ENCODE measurements at places on chromosomes 1 and 21.

GRCh38 chr1:28887835-28888682 is 26.3 kb upstream of the EPB41 start:
- DNase-seq: no peak

DNA sequence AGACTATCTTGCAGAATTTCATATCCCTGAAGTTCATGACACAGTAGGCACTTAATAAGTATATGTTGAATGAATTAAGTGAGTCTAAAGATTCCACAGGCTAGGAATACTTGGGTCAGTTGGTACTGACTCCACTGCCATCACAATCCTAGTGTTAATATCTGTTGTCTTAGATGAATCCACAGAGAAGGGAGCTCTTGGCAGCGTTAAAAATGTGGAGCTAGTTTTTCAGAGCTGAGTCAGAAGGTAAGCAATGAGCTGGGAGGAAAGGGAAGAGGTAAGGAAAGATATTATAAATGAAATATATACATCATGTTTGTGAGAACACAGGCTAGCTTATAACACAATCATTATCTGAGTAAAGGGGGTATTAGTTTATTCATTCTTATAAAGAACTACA is 21.8 kb upstream of the GORAB start:
- DNase-seq: no peak

GRCh38 chr21:26782331-26782730 is 62.9 kb downstream of the ADAMTS1 start:
- DNase-seq: no peak

- DNase-seq: peak; percentile 83
These were observed 871 bp upstream of the ETS2 start for GRCh38 chr21:38804789-38805327.

DNA sequence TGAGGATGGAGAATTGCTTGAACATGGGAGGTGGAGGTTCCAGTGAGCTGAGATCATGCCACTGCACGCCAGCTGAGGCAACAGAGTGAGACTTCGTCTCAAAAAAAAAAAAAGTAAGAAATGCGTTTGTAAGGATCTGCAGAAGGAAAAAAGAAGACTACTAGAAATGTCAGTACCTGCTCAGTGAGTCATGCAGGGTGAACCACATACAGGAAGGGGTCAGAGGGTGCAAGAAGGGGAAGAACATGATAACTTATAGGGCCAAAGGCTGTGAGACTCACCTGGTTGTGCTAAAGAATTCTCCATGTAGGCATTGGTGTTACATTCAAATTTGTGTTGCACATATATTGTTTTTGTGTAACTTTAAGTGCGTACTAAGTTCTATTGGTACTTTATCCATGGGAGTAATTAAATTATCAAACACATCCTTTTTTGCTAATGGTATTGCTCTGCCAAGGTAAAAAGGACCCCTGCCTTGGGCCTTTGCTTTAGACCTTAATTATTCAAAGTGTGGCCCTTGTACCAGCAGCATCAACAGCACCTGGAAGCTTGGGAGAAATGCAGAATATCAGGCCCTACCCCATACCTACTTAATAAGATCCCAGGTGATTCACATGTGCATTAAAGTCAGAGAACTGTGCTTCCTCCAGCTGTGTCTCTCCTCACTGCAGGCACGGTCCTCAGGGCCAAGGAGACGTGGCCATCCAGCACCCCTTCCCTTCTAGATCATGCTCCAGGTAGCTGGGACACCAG is 96.4 kb upstream of the PPP2R5A start:
- DNase-seq: no peak

DNA sequence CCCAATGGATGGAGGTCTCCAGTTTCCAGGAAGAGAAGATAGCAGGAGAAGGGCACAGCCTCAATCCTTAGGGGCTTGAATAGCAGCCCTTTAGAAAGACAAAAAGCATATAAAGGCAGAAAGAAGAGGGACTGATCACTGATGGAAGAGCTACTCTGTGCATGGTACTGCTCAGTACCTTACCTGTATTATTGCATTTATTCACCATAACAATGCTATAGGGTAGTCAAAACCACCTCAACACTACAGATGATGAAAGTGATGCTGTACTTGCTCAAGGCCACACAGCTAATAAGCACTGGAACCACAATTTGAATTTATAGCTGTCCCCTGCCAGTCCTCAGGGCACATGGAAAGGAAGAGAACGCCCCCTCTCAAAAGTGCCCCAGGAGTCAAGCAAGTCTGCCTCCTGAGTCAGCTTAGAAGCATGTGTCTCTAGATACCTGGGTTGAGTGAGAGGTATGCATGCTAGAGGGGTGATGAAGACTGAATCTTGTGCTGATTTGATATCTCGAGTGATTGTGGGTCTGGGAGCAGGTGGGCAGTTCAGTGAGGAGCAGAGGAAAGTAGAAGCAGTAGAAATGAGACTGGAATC is 13.6 kb downstream of the DDAH1 start:
- no peak for DNase-seq

GRCh38 chr1:157870490-157870889 is 28.9 kb upstream of the CD5L start:
- no peak for DNase-seq

DNA sequence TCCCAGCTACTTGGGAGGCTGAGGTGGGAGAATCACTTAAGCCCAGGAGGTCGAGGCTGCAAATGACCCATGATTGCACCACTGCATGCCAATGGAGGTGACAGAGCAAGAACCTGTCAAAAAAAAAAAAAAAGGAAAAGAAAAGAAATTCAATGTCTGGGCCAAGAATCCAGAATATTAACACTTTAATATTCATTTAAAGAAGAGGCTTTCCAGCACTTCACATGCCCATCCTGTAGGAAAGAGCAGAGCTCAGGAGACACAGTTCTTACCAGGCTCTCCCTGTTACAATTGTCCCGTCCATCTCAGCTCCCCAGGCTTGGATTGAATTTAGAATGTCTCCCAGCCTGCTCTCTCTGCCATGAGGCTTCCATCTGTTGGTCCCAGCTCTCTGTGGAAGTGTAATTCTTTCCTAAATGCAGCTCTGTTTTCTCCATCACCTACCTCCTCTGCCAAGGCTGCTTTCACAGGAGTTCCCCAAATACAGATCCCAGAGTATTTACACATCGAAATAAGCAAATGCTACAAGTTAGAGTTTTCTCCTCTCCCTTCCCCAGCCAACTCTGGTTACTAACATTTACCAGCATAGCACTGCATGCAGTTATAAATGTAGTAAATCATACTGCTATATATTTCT is 116.6 kb upstream of the CDC42BPA start:
- no peak for DNase-seq

DNA sequence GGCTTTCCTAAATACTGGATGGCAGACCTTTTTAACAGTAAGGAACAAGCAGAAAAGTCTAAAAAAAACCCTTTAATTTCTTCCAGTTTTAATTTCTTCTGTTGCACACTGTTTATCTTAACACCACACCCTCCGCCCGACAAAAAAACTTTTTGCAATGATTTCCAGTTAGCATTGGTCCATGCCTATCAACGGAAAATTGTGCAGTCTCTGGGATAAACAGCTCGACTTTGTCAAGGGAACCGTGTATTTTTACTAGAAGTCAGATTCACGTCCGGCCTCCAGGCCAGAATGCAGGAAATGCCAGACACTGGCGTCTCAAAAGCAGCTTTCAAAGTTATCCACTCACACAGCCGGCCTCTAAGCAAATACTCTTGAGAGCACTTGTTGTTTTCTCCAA is 378 bp upstream of the NUP210L start:
- peak; percentile 93 for DNase-seq

DNA sequence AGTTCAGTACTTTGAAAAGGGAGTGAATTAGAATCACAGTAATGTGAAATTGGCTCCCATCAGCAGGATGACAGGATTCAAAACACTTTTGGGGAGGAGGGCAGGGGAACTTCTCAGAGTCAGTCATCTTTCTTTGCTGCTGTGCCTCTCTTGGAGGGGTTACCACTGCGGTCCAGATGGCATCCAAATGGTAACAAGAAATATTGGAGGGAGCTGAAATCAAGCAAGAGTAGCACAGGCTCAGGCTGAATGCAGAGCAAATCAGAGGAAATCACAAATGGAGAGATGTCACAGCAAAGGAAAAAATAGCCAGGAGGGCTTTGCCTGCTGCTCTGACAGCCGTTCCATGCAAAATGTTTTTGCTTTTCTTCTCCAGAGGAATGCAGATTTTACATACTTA is 75.0 kb upstream of the C8B start:
- no peak for DNase-seq

GRCh38 chr1:35047188-35047858 is 15.6 kb upstream of the ZMYM6 start:
- no peak for DNase-seq

GRCh38 chr1:223144914-223145313 is 1.9 kb upstream of the TLR5 start:
- DNase-seq: no peak

DNA sequence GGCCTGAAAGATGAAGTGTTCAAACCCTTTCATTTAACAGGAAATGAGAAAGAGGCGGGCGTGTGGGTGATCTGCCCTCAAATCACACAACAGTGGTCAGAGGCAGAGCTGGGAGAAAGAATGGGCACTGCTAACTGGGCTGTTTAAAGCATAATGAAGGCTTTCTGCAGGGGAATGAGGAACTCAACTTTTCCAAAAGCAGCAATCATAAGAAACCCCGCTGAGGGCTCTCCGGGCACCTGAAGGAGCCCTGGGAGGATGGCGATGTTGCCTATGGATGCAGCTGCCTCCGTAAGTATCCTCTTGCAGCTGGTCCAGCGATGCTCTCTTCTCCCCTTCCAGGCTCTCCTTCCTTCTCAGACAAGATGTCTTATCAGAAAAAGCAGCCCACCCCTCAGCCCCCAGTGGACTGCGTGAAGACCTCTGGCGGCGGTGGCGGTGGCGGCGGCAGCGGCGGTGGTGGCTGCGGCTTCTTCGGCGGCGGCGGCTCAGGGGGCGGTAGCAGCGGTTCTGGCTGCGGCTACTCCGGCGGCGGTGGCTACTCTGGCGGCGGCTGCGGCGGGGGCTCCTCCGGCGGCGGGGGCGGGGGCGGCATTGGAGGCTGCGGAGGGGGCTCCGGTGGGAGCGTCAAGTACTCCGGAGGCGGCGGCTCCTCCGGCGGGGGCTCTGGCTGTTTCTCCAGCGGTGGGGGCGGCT is 1.2 kb downstream of the LORICRIN start:
- no peak for DNase-seq

DNA sequence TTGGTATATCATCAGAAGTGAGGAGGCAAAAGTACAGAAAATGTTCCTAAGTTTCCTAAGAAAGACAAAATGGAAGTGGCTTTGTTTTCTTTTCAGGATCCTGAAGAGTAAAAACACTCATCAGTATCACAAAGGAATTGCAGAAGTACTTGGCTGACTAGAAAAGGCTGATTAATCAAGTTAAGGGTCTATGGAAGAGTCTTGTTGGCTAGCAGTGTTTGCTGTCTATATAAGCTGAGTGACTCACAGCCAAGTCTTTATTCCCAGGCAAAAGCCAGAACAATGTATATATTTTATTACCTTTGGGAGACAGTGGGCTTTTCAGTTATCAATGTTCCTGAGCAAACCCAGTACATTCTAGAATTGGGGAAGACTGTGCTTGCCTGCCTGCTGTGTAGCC is 777.0 kb downstream of the PLA2G4A start:
- DNase-seq: peak; percentile 74

GRCh38 chr1:221939607-221940006 is 197.7 kb upstream of the DUSP10 start:
- DNase-seq: no peak

DNA sequence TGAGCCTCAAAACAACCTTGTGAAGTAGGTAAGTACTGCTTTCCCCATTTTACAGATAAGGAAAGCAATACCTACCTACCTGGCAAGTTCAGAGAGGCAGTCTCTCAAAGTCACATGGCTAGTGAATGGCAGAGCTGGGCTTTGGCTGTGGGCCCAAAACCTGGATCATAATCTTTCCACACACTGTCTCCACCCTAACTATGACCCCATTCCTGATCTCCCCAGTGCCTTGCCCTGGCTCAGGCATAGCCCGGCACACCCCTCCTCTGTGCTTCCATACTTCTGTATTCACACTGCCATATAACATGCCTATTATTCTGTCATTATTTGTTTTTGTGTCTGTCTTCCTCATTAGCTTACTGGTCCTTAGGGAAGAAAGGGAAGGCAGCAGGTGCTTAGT is 15.9 kb downstream of the GNG12 start:
- DNase-seq: no peak

GRCh38 chr1:170041423-170042192 is 32.9 kb downstream of the KIFAP3 start:
- DNase-seq: no peak

DNA sequence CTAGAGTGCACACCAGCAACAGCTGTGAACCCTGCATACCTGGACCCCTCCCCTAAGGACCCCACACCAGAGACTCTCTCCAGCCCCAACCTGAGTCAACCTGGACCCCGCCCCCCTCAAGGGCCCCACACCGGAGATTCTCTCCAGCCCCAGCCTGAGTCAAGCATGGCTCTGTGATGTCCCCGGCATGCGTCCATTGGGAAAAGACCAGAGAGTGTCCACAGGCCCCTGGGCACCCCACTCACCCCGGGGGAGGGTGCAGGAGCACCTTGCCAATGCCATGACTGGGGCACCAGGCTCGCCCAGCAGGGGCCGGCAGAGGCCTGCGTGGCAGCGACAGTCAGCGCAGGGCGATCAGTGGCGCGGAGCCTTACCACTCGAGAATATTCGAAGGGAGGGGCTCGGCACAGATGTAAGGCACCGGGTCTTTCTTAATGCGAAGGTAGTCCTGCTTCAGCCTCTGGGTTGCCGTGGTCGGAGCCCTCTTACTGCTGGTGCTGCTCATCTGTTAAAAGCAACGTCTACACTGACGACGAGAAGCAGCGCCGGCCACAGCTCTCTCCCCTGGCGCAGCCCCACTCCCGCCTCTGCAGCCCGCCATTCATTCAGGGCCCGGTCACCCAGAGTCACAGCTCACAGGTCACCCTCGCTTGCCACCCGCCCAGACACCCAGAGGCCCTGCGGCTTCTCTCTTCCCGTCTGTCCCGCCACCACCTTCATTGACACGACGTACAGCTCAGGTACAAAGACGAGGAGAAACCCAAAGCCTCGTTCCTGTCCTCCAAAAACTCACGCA is 6.0 kb downstream of the UBE2J2 start:
- DNase-seq: no peak

DNA sequence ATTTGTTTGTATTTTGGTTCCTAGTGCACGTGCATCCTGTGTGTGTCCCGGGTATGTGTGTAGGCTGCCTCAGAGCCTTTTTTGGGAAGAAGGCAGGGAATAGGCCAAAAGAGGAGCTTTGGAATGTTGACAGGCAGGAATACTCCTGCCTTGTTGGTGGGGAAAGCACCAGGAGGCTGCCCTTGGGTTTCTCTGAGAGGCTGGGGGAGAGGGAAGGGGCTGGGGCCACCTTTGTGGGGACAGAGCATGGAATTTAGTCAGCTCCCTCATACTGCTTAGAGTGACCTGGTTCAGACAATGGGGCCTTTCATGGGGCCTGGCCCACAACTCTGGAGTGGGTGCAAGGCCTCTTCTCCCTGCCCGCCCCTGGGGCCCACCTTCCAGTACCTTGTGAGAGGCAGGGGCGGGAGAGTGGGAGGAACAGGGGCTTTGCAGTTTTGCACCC is 31.3 kb downstream of the ACOT11 start:
- no peak for DNase-seq

- DNase-seq: peak; percentile 25
These were observed 72.4 kb downstream of the ELAVL4 start for GRCh38 chr1:50181027-50181663.

GRCh38 chr1:27604579-27605299 is 795 bp upstream of the AHDC1 start:
- peak; percentile 42 for DNase-seq

Data from DMS53 (cell line).